Stimulated activated CD8-positive, alpha-beta memory T cell treated with anti-CD3 and anti-CD28 coated beads, Interleukin-4, amount 100 ng/mL, for 4 hours (primary cell): ENCODE measurements at places on chromosomes 1 and 21.

DNA sequence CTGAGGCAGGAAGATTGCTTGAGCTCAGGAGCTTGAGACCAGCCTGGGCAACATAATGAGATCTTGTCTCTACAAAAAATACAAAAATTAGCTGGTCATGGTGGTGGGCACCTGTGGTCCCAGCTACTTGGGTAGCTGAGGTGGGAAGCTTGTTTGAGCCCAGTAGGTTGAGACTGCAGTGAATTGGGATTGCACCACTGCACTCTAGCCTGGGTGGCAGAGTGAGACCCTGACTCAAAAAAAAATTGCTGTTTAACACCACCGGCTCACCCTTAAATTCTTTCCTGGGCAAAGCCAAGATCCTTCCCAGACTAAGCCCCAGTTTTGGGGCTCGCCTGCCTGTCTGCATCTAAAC, 6.6 kb upstream of the NSUN4 start:
- DNase-seq = no peak

DNA sequence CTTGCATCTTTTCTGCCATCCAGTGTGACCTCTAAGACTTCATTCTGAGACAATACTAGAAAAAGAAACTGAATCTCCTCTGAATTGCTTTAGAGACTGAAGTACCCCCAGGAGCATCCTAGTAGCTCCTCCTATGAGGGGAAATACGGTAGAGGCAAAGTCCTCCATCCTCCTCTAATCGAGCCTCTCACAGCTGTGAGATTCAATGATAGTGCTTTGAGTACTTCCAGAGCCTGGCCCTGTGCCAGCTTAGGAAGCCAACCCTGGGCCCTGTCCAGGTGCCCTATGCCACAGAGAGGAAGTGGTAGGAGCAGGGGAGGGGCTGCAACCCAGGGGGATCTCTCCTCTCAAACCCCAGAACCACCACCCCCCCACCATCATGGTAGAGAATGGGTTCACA, 10.7 kb downstream of the RORC start:
- DNase-seq = no peak

DNA sequence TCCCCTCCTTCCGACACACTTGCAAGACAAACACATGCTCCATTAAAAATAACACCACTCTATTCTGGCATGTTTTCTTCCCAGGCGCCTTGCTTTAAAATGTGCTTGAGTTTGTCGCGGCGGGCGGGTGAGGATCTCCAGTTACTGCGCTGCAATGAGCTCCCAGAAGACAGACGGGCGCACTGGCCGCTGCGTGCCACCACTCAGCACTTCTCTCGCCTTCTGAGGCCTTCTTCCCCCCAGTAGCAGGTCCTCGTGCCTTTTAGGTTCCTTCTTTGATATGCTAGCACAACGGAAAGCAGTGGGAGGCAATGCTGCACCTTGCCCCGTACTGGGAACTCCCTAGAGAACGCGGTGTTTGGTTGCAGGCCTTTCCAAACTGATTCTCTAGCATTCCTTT, 279.5 kb upstream of the NR5A2 start:
- no peak for DNase-seq

GRCh38 chr1:90621986-90622385, 95.1 kb downstream of the BARHL2 start:
- no peak for DNase-seq

GRCh38 chr1:84613026-84613425, 38.8 kb upstream of the CTBS start:
- no peak for DNase-seq

DNA sequence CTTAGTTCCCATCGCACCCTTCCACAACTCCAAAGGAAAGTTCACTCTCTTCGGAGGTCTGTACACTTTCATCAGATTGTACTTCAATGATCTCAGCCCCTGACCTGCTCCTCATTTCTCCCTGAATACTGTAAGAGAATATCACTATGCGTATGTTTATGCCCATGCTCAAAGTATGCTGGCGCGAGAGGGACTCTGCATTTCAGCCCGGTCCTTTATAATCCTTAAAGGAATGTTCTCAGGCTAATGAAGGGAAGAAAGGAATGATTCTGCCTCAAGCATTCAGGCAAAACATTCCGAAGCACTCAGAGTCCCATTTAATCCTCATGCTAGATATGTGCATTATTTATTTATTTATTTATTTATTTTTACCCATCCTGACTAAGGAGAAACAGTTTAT, 76.8 kb downstream of the PLD5 start:
- DNase-seq = no peak

- DNase-seq = no peak
Observed at GRCh38 chr1:65362545-65362944, 53.2 kb downstream of the DNAJC6 start.

GRCh38 chr1:5623399-5623798, 368.8 kb downstream of the NPHP4 start:
- DNase-seq = no peak

DNA sequence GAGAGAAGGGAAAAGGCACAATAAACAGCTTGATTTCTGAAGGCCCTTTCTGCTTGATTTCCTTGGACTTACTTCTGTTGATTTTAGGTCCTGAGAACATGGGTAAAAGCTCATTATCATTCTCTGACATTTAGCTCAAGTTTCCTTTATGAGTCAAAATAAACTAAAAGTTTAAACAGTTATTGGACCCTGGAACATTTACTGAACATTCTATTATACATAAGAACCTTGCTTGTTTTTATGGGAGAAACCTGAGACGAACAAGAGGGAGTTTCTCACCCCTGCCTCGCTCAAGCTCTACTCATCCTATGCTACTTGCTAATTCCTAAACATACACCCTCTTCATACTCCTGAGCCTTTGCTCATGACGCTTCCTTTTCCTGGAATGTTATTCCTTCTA, 538.3 kb upstream of the PKN2 start:
- DNase-seq = no peak

GRCh38 chr21:25708467-25709065, 26.1 kb downstream of the ATP5PF start:
- DNase-seq = peak; percentile 13

GRCh38 chr1:204107892-204108291, 35.0 kb downstream of the SOX13 start:
- DNase-seq = no peak

GRCh38 chr1:156741481-156741983, 644 bp upstream of the MRPL24 start:
- DNase-seq = no peak

DNA sequence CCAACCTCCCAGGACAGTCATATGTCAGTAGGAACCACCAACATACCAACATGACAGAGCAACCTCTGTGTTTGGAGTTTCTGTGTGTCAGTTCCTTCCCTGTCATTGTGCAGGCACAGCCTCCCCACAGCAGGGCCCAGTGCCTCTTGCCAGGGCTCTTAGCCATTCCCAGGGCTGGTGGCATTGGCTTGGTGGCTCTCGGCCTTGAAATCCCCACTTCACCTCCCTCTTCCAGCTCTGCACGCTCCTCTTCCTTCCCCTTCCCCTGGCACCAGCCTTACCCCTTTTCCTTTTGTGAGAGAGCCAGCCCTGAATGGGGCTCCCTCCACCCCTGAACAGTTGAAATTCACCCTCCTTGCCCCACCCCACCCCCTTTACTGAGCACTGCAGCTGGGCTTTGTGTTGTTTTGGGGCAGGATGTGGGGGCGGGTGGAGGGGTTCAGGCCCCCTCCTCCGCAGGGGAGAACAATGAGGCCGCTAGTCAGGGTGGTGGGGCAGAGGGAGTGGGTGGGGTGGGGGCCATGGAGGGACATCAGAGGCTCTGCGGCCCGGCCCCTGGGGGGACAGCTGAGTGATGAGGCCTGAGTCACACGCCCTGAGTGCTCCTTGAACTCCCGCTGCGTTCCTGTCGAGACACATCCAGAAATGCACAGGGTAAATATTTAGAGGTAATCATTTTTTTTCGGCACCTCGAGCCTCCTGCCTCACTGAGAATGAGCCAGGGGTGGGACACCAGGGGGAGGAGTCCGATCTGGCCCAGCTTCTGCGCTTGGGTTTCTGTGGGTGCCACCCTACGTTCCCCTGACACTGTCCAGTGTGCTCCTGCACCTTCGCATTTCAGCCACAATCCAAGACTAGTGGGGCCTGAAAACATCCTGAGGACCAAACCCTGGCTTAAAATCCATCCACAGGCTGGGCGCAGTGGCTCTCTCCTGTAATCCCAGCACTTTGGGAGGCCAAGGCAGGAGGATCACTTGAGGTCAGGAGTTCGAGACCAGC, 28.6 kb downstream of the LGR6 start:
- DNase-seq = no peak

GRCh38 chr1:53249706-53250105, 11.4 kb upstream of the MAGOH start:
- no peak for DNase-seq

DNA sequence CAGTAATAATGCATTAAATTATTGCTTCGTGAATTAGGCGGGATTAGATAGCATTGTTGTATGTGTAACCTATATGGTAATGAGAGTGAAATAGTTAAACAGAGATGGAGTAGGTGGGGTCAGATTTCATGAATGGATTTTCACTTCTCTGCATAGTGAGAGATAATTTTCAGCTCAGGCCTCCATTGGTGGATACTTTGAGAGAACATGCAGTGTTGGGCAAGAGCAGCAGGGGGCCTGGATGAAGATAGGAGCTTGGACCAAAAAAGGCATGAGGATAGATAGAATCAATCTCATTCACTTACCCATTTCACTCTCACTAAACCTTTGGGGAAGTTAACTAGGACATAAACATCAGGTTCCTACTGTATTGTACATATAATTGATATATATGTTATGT, 39.5 kb upstream of the C1orf87 start:
- DNase-seq = no peak

DNA sequence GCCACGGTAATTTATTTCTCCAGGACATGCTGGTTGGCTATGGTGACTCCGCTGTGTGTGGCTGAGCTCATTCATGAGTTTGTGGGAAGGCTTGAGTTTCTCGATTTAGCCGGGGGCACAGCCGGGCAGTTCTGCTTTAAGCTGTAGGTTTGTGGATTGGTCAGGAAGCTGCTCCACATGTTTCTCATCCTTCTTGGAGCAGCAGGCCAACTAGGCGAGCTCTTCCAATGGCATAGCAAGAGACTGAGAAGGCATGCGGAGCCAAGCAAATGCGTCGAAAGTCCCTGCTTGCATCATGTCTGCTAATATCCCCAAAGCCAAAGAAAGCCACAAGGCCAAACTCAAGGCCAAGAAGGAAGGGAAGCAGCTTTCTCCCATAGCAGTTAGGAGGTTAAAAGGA, 71.6 kb upstream of the GREM2 start:
- DNase-seq = no peak

GRCh38 chr1:91585982-91586381, 85.3 kb downstream of the CDC7 start:
- DNase-seq = no peak

- DNase-seq = peak; percentile 54
Observed at GRCh38 chr1:161092621-161093028, 3.3 kb upstream of the NECTIN4 start.

DNA sequence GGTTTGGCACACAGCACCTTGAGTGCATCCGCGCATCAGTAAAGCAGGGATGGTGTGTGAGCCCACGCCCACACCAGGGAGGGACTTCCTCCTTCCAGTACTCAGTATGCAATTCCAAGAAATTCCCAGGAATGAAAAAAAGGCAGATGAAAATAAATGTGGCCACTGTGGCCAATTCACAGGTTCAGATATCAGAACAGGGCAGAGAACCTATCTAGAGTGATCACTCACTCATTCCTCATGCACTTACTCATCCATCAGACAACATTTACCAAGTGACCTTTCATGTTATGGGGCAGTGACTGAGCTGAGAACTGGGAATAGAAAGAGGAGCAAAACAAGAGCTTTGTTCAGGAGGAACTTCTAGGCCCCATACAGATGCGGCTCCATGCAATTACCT, 113.7 kb downstream of the ZSCAN20 start:
- DNase-seq = no peak

DNA sequence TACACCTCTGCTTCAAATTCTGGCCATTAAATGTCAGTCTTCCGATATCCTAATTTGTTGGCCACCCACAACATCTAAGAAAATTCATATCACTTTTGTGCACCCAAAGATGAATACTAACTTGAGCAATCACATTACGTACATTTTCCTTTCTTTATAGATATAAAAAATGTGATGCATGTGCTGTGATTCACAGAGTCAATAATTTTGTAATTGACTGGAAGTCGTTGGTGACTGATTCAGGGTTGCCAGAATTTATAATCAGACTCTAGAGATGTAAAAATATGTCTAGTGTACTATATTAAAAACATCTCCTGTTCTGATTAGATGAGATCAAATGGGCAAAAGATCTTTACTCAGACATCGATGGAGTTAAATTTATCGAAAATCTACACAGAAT, 150.0 kb upstream of the KCTD3 start:
- DNase-seq = no peak

- DNase-seq = peak; percentile 48
Observed at GRCh38 chr1:109490029-109490933, 3.6 kb upstream of the CYB561D1 start.

- DNase-seq = no peak
Observed at GRCh38 chr1:78146205-78146771, 100.5 kb downstream of the GIPC2 start.

DNA sequence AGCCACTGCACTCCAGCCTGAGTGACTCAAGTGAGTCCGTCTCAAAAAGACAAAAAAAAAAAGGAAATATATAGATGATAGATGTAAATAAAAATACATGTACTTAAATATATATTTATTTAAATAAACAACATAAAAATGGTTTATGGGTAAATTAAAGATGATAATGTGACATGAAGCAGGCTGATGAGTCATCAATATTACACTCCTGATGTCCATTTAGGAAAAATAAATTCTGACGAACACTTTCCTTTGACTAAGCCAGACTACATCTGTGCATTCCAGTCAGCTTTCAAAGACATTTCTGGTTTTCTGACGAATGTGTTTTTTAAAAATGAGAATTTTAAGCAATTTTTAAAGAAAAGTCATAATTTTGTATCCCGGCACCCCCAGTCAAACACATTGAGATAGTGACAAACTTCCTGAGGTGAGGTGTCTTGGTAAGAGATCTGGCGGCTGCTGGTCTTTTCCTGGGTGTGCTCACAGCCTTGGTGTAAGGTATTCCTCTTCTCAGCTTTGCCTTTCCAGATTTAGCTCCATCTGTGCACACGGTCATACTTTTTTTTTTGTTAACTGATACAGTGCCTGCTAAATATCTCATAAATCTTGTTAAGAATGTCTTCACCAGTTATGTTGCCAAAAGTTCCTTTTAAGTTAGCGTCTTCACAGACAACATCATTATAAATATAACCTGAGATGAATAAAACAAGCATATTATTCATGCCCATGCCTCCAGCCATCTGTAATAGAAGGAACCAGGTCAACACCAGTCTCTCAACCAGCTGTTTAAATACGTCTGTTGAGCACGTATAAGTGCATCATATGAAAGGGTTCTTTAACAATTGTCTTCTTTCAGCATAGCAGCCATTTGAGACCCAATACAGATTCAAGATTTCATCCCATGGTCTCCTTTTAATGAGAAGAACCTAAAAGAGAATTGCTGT, 214.5 kb upstream of the PLD5 start:
- no peak for DNase-seq

DNA sequence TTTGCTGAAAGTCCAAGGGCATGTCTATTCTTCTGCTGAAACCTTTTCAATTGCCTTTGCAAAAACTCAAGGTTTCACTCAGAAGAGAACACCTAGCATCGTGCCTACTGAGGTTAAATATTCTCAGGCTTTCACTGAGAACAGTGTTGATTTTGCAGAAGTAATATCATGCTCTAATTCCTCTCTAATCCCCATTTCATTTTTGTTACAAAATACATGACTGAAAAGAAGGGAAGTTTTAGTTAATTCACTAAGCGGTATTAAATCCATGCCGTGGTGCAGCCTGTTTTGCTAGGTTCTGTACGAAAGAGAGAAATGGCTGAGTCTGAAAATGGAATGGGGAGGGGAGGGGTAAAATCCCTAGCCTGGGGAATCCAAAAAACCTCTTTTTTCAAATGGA, 163.2 kb upstream of the CAMK1G start:
- DNase-seq = no peak
